Aorta (tissue), 5 donors: ENCODE measurements at places on chromosomes 2 and 18. TPM values are rescaled to one million over a fixed set of nuclear protein-coding genes. Genes with fewer than 3 reads are reported as not detected.

The PRSS56 gene
- not detected for total RNA-seq

The MAL gene
- 1.9 TPM for total RNA-seq

The KLHL29 gene
- total RNA-seq = 13.4 TPM

The AQP12A gene
- not detected for total RNA-seq
